ENCODE measurements at places on chromosomes 13 and 19.

DNA sequence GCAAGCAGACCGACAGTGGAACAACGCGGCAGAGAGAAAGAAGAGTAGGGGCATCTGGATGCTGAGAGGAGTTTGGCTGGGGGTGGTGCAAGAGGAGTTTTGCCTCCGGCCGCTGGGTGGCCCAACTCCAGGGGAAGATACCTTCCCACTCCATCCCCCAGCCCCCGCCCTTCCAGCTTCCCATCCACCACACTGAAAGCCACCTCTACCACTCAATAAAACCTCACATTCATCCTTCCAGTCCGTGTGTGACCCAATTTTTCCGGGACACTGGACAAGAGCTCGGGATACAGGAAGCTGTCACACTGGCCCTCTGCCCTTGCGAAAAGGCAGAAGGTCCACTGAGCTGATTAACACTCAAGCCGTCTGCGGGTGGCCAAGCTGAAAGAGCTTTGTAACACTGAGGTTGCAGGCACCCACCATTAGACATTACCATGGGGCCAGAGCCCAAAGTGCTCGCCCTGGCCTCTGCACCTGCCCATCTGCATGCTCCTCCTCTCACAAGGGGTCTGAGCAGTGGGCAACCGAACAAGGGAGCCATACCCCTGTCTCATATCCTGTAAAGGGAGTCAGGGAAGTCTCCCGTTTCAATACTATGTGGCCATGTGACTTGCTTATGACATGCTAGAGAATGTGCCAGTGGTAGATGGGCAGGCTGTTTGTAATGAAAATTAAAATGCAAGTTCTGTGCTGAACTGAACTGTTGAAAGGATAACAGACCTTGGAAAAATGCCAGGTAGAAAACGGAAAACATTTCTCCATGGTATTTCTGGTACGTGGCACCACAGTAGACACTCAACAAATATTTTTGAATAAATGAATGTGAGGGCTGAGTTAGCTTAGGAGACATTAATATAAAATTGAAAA lies 205.1 kb upstream of the STARD13 start:
- DNase-seq = peak; percentile 41

DNA sequence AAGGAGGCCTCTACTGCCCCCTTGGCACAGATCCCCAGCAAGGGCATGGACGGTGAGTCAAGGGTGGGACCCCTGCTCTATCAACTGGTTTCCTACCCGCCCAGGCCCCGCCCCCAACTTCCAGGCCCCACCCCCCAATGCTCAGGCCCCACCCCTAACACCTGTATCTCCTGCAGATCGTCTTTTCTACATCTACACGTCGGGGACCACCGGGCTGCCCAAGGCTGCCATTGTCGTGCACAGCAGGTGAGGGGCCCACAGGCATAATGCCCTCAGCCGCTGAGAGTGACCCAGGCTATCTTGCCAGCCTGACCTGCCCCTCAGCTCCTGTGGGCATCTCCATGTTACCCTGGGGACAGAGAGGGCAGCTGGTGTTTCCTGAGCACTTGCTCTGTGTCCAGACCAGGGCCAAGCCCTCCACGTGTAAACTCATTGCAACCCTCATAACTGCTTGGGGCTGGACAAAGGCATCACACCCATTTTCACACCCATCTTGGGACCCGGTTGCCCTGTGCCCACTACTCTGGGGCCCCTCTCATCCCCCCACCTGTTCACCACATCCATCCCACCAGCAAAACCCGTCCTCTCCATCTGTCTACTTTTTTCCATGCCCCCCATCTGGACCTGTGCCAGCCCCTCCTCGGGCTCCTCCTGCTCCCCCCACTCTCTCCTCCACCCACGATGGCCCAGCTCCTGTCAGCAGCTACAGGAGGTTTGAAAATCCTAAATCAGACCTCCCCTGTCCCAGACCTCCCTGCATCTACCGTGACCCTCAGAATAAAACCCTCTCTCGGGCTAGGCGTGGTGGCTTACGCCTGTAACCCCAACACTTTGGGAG lies 17.2 kb downstream of the SLC27A1 start:
- DNase-seq = no peak

GRCh38 chr19:38506375-38506722 lies 72.9 kb downstream of the RYR1 start:
- no peak for DNase-seq

- no peak for DNase-seq
Measured at GRCh38 chr13:30751183-30751933, 16.0 kb downstream of the ALOX5AP start.

DNA sequence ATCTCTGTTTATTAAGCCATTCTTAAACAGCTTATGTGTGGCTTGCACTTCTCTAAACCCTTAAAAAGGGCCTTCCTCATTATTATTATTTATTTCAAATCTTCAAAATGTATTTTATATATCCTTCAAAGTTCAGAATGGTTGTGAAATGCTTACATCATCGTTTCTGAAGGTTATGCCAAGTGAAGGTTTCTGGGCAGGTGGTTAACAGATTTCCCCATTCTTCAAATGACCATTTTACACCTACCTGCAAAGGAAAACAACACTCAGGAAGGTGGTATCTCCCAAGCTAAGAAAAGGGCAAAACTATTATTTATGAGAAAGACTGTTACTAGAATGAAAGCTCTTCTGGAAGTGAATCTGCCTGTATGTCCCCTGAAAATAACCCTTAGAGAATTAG lies 191.6 kb downstream of the SHISA2 start:
- DNase-seq = no peak

All from EH (cell line).